ENCODE measurements at places on chromosomes 7 and 10.
A peak's percentile ranks its signal among the peaks of the same experiment; 100 is the strongest.

DNA sequence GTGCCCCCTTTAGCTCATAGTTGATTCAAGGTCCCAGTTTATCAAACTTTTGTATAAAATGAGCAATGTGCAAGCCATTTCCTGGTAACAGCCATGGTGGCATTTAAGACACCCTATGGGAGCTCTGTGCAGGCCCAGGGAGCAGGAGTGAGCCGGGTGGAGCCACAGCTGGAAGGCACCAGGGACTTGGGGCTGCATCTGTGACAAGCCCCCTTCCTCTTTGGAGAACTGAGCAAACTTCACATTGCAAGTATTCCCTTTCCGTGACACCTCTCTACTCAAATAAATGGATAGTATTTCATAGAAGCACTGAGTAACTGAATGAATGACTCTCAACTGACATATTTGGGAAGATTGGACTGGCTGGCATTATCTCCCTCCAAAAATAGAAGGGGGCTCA lies 558.7 kb upstream of the FOXK1 start:
- DNase-seq: no peak

- no peak for DNase-seq
These were observed 574.9 kb downstream of the CCSER2 start for GRCh38 chr10:84903320-84903719.

DNA sequence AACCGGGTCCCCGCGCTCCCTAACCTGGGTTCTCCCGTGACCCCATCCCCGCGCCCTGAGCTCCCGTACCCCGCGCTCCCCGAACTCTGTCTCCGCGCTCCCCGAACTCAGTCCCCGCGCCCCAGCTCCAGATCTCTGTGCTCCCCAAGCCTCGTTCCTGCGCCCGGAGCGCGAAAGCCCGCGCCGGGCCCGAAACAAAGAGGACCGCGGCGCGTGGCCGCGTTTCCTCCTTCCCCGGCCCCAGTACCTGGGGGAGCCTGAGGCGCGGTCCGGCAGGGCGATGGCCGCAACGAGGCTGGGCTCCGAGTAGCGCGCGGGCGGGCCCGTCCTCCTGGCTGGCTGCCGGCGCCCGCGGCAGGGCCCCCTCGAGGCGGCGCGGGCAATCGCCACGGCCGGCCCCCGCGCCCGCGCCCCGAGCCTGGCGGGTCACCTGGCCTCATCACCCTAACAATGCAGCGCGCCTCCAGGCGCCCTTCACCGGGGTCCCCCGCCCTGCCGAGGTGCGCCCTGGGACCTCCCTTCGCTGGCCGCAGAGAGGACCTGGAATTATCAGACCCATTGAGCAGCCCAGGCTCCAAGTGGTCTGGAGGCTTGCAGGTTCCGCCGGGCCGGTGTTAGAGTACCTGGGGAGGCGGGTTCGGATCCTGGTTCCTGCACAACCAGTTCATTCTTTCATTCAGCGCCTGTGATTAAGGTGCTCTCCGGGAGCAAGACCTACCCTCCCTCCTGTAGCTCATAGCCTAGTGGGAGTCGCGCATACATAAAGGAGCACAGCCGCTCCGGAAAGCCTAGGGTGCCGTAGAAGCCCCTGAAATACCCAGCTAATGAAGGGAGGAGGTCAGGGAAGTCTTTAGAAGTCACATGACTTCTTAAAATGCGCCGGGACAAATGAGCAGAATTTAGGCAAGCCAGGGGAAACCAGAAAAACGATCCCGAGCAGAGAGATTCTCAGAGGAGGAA lies at the start of gene TNS3:
TSS of gene TNS3 (minus strand) at position 308 of the 960 bp plus-strand sequence. CDS start 142,475 bp downstream, outside the sequence.
- peak; percentile 40 for DNase-seq

- DNase-seq: no peak
These were observed 277.3 kb upstream of the SEMA3D start for GRCh38 chr7:85464042-85464651.

GRCh38 chr10:132551808-132552130 lies 14.2 kb downstream of the INPP5A start:
- no peak for DNase-seq

DNA sequence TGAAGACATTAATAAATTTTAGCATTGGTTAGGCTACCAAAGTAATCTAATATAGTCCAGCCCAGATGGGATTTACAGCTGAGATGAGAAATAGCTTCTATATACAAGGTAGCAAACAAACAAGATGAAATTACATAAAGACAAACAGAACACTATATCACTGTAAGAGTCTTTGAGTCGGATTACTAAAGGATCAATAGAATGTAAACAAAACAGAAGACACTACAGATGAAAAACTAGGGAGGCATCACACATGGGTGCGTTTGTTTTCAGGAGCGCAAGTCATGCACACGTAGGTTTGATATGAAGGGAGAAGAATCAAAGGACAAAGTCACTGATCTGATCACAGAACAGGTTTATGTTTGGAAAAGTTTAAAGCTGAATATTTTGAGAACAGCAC lies 26.5 kb downstream of the MPP7 start:
- DNase-seq: no peak

GRCh38 chr10:20835335-20835734 lies 61.8 kb downstream of the NEBL start:
- no peak for DNase-seq

DNA sequence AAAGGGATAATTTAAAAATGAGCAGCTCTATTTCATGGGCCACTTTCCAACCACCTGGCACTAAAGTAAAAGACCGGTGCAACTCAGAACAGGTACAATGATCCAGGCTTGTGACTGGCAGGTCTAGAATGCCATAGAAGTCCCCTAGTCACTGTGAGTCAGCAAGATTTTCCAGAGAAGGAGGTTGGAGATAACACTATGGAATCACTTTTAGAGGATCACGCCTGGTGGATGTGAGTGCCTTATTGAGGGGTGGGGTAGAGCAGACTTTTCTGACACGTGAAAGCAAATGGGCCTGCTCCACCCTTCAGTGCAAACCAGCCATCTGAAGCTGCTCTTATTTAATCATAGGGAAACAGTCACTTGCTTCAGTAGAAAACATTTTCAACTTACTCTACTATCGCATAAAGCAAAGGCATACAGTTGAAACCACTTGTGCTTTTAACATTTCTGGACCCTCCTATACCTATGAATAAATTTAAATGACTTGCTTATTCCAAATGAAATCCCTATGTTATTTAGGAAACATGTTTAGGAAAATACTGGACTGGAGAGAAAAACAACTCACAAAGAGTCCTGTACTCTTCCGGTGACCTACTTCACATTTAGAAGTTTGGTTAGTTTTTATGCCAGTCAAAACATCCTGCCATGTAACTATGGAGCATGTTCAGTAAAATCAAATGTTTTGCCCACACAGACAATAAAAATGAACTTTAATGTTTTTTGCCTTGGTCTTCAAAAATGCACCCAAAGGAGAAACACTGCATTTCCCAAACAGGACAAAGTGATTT lies 21.5 kb upstream of the AKR1C1 start:
- DNase-seq: no peak

- no peak for DNase-seq
These were observed 51.6 kb upstream of the IL6 start for GRCh38 chr7:22675421-22675820.

GRCh38 chr7:159253657-159254056 lies 109.0 kb upstream of the VIPR2 start:
- DNase-seq: no peak

- no peak for DNase-seq
These were observed 26.4 kb downstream of the MAPK8 start for GRCh38 chr10:48332871-48333216.

DNA sequence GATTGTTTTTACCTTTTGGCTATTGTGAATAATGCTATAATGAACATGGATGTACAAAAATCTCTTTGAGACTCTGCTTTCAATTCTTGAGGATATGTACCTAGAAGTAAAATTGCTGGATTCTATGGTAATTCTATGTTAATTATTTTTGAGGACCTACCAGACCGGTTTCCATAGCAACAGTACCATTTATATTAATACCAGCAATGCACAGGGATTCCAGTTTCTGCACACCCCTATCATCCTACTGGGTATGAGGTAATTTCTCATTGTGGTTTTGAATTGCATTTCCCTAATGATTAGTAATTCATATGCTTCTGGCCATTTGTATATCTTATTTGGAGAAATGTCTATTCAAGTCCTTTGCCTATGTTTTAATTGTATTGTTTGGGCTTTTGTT lies 9.9 kb upstream of the PPP1R9A start:
- no peak for DNase-seq

DNA sequence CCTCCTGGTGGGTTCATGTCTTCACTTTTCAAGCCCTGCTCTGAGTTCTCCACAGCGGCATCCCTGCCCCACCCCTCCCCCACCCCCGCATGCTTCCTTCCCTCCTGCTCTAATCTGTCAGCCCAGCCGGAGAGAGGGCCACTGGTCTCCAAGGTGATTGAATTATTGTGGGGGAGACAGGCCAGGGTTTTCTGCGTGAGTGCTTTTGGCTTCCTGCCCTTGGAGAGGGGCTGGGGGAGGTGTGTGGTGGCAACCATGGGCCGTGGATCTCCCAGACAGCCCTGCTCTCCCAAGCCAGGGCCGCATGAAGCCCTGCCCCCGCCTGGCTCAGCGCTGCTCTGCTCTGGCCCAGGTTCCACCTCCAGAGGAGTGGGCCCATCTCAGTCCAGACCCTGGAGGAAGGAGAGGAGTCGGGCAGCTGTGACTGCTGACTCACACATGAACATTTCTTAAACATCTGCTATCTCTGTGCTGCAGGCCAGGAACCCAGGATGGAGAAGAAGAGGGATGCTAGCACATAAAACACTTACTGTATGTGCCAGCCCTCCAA lies 109.9 kb downstream of the ZMIZ1 start:
- peak; percentile 90 for DNase-seq

DNA sequence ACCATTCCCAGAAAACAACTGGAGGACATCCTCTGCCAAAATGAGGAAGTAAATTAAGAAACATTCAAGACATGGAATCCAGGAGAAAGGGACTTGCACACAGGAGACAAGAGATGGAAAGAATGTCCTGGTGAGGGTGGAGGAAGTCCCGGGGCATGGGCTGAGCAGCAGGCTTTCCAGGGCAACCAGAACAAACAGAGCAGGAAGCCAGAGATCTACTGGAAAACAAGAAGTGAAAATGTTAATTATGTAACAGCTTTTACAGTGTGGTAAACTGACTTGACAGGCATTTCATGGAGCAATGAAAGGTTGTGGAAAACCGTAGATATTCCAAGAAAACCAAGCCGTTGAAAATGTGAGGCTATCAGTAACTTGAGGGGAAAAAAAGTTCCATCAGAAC lies 55.2 kb upstream of the ZNF746 start:
- no peak for DNase-seq

- no peak for DNase-seq
These were observed 8.2 kb downstream of the CLDN12 start for GRCh38 chr7:90411510-90411909.

DNA sequence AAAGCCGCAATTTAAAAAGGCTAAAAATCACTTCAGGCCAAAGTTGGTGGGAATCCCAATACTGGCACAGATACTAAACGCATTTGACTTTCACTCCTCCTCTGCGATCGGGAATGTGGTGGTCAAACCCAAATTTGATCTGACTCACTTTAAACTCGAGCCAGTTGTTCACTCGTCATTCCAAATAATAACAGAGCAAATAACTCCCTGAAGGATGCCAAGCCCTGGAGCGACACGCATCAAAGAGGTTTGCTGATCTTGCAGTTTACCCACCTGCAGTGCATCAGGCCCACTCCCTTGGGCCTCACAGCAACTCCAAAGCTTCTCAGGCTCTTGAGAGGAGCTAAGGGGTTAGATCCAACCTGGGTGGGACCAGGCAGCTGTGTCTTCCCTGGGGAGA lies 12.2 kb downstream of the PTN start:
- DNase-seq: no peak

- no peak for DNase-seq
These were observed 57.0 kb downstream of the MALSU1 start for GRCh38 chr7:23356168-23356567.

DNA sequence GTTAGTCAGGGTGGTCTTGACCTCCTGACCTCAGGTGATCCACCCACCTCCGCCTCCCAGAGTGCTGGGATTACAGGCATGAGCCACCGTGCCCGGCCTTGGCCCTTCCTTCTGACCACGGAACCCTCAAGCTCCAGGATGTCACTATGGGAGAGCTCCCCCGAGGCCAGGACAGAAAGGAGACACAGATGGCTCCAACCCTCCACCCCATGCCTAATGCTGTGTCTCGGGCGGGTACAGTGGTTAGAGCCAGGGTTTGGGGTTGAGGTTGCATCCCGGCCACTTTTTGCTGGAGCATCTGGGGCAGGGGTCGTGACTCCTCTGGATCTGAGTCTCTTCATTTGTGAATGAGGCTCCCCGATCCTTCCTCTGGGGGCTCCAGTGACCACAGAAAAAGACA lies 8.1 kb downstream of the MYL10 start:
- no peak for DNase-seq

DNA sequence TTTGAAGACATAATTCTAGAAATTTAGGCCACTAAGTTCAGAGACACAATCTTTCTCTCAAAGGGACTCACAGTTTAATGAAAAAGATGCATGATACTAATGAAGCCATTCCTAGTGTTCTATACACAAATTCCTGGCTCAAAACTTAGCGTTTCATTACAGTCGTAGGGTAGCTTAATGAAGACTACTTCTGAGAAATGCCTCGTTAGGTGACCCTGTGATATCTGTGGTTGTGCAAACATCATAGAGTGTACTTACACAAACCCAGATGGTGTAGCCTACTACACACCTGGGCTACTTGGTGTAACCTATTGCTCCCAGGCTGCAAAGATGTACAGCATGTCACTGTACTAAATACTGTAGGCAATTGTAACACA lies 488 bp upstream of the CHCHD3 start:
- DNase-seq: no peak

GRCh38 chr7:13067036-13067435 lies 379.6 kb downstream of the ARL4A start:
- DNase-seq: no peak

GRCh38 chr10:31974434-31975124 lies 45.9 kb upstream of the ARHGAP12 start:
- DNase-seq: no peak

DNA sequence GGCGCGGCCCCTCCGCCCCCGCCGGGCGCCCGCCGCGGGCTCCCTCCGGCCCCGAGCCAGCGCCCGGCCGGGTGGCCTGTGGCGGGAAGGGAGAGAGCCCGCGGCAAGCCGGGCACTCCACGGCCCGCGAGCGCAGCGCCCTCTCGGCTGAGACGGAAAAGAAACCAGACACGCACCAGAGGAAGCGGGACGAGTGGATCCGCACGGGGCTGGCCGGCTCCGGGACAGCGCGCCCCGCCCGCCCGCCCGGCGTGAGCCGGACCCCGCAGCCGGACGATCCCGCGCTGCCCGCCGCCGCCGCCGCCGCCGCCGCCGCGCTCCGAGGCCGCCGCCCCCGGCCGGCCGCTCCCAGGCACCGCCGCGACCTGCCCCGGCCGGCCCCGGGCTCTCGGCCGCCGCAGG lies 300 bp downstream of the ARHGAP21 start:
- peak; percentile 24 for DNase-seq

DNA sequence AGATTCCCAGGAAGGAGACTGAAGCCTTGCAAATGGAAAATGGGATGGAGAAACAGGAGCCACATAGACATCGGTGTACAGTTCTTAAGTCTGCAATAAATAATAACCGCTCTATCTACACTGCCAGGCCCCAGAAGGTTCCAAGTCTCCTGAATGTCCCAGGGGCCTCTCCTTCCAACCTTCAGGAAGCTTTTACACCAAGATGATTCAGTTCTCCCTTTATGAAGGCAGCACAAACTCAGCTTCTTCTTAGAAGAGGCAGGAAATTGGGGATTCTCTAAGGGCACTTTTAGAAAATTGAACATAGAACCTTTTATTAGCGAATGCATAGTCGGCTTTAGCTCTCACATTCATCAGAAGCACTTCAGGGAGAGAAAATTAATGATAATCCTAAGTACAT lies 130.8 kb upstream of the LYZL1 start:
- no peak for DNase-seq

GRCh38 chr10:124152139-124153022 lies 59.0 kb upstream of the CHST15 start:
- peak; percentile 66 for DNase-seq
